Muscle of arm (tissue), 14 donors: ENCODE measurements at places on chromosomes 12 and 14.

GRCh38 chr12:7144414-7145120, 14.4 kb downstream of the CLSTN3 start:
- DNase-seq: peak; percentile 32

- DNase-seq: no peak
These were observed 312.6 kb downstream of the NELL2 start for GRCh38 chr12:44563486-44563885.

DNA sequence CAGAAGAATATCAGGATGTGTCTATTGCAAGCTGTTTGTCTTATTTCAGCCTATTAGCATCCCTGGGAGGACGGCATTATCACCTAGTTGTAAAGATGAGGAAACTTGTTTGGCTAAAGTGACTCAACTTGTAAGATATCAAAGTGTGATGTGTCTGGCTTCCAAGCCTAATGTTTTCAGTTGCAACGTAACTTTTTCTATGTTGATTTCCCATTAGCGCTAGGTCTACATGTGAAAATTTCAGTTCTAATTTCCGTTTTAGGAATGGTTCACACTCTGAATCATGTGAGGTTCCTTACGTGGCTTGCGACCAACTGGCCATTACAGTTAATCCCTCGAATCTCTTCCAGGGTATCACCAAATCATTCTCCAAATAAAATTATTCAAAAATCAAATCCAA, 58.0 kb downstream of the LLPH start:
- no peak for DNase-seq

- DNase-seq: no peak
These were observed 49.5 kb downstream of the SLC2A13 start for GRCh38 chr12:40056373-40056772.

DNA sequence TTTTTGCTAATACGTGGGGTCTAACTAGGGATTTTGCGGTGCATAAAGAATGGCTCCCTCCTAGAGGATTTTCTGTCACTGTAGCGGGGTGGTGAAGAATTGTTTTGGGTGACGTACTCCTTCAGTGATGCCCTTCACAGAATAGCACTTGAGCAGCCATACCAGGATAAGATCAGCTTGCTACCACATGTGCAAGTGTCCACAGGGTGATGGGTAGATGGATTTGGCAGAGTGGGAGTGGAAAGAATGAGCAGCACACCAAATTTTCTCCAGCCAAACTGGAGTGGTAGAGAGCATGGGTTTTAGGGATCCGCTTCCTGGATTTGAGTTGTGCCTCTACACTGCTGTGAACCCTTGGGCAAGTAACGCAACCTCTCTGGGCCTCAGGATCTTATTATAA, 2.3 kb downstream of the TCP11L2 start:
- DNase-seq: no peak

GRCh38 chr12:132137483-132138125, 6.5 kb downstream of the DDX51 start:
- DNase-seq: no peak

DNA sequence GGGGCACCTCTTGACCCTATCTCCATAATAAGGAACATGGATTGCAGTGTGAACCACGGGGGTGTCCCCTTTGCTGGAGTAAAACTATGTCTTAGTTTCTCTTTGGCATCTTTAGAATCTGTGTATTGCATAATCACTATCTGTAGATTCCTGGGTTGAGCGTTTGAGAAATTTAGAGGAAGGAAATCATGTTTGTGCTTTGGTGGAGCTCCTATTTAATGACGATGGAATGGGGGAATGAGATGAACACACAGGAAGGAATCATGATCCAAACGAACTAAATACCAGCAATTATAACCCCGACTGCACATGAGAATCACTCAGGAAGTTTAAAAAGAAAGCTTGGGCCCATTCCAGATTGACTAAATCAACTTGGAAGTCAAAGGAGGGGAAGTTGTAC, 1.3 kb upstream of the MYG1 start:
- no peak for DNase-seq

GRCh38 chr14:67926821-67927220, 107.2 kb downstream of the RAD51B start:
- no peak for DNase-seq

- no peak for DNase-seq
These were observed 43.0 kb downstream of the SRRM4 start for GRCh38 chr12:119024356-119024755.

- DNase-seq: no peak
These were observed 14.8 kb downstream of the ELK3 start for GRCh38 chr12:96208801-96209549.

DNA sequence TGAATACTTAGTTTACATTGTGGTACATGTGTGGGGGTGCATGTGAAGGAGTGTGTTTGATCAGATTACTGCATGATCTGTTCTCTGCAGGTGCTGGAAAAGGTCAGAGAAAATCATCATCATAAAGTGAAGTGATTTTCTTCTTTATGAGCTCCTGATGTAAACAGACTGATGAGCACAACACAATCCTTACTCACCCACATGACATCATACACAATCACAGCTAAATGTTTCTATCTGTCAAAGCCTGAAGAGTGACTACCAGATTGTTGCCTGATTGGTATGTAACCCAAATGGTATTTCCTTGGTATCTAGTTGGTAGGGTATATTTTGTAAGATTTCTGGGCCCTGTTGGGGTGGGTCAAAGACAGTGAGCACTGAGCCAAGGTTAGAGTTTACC, 270.8 kb downstream of the FOXG1 start:
- no peak for DNase-seq

- DNase-seq: no peak
These were observed 25.2 kb downstream of the SRGAP1 start for GRCh38 chr12:63869656-63870055.

DNA sequence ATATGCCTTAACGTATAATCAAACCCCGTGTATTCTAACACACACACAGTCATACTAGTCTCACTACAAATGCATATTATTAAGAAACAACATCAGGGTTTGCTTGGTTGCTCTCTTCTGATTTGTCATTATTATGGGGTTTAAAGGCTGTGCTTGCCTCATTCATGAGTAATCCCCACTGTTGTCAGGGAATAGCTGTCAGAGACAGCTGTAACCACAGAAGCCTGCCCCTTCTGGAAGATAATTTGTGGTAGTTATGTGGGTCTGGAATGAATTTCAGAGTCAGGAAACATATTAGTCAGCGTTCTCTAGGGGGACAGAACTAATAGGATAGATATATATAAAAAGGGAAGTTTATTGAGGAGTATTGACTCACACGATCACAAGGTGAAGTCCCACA, 456.9 kb upstream of the TMEM132C start:
- peak; percentile 56 for DNase-seq

- DNase-seq: peak; percentile 92
These were observed 13.1 kb downstream of the ASIC1 start for GRCh38 chr12:50070314-50071060.

GRCh38 chr12:81668475-81668874, 90.7 kb downstream of the PPFIA2 start:
- no peak for DNase-seq

- no peak for DNase-seq
These were observed 50.5 kb upstream of the DACT1 start for GRCh38 chr14:58587271-58587670.

DNA sequence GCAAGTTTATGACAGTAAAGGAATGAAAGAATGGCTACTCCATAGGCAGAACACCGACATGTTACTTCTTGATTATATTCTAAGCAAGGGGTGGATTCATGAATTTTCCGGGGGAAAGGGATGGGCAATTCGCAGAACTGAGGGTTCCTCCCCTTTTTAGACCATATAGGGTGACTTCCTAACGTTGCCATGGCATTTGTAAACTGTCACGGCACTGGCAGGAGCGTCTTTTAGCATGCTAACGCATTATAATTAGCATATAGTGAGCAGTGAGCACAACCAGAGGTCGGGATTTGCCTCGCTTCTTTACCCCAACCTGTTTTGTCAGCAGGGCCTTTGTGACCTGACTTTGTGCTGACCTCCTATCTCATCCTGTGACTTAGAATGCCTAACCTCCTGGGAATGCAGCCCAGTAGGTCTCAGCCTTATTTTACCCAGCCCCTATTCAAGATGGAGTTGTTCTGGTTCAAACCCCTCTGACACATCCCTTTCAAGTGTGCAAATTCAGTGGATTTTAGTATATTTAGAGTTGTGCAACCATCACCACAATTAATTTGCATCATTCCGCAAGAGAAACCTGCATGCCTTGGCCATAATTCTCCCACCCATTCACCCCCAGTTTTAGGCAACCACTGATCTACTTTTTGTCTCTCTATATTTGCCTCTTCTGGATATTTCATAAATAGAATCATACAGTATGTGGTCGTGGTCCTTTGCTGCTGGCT, 27.4 kb downstream of the PALS1 start:
- no peak for DNase-seq

DNA sequence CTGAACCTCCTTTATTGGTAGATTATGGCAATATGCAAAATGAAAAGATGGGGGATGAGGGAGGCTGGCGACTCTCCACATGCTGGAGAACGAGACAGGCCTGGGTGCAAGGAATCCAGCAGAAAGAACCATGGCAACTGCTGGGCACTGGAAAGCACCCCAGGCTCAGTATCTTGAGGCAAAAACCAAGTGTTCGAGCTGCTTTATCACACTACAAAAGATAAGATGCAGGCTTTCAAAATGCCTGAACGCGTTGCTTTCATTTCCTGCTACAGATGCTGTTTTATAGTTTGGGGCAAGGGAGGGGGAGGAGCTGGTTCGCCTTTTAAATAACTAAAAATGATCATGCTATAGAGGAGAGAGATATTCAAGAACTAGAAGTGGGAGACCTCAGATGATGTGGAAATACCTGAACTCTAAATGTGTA, 38.9 kb downstream of the NIN start:
- no peak for DNase-seq

- peak; percentile 61 for DNase-seq
These were observed 9.9 kb downstream of the UBC start for GRCh38 chr12:124904306-124905098.

DNA sequence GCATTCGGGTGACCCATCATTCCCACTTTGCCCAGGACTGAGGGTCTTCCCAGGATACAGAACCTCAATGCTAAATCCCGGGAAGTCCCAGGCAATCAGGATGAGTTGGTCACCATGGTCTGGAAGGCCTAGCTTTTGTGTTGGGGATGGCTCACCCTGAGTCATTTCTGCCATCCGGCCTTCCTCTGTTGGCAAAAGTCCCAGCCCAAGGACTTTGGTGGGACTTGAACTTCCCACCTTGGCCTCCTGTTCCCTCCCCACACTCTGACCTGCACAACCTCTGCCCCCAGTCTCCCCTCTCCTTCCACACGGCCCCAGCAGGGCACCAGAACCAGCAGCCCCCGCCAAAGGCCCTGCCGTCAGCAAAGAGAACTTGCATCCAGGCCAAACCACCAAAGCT, 24.6 kb upstream of the NCOR2 start:
- no peak for DNase-seq

GRCh38 chr12:76006028-76006925, 25.3 kb downstream of the PHLDA1 start:
- DNase-seq: no peak

DNA sequence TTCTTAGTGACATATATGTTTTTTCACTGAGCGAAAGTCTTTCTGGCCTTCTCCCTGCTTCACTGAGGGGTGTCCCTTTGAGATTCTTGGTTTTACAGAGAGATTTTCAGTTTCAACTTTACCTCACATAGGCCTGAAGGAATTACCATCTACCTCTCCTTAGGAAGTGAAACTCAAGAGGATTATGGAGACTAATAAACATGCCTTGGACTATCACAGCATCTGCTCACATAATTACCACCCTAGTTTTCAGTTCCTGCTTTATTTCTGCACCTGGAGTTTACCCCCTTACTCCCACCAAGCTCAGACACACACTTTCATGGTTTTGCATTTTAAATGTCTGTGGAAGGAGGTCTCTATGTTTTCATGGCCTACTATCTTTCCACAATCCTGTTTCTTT, 118.3 kb upstream of the SCAF11 start:
- DNase-seq: no peak

DNA sequence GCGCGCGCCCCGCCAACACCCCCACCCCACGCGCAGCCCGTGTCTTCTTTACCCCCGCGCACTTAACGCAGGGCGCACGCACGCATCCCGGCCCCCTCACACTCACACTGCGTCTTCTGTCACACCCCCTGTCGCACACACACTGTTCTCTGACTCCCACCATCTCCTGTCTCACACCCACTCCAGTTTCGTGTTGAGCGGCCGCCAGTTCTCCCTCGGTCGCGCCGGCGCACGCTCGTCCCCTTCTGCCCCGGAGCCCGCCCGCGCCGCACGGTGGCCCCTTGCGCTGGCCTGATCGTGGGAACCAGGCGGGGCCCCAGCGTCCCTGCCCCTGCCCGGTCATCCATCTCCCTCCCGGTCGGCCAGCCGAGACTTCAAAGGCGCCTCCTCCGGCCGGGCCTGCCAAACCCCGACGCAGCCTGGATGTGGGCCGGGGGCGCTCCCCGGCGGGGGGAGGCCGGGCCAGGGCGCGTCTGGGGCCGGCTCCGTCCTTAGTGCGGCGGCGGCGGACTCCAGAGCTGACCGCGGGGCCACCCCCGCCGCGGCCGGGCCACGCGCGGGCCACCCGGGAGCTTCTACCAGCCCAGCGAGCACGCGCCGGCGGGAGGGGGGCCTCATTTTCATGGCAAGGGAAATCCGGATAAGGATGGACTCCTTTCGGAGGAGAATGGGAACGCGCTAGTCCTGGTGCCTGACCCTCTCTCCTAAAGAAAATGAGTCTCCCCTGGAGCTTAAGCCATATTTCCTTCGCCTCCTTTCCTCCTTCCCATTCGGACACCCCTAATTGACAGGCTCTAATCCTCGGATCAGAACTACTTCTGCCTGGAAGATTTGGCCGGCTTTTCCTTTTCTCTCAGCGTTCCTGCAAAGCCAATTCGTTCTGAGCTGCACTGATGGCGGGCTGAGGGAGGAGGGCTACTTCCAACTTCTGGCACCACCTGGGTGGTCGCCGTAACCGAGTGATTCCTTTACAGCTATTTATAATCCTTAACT, 82.0 kb upstream of the HMGA2 start:
- peak; percentile 43 for DNase-seq

- no peak for DNase-seq
These were observed 9.8 kb downstream of the PRIMA1 start for GRCh38 chr14:93778453-93778852.

DNA sequence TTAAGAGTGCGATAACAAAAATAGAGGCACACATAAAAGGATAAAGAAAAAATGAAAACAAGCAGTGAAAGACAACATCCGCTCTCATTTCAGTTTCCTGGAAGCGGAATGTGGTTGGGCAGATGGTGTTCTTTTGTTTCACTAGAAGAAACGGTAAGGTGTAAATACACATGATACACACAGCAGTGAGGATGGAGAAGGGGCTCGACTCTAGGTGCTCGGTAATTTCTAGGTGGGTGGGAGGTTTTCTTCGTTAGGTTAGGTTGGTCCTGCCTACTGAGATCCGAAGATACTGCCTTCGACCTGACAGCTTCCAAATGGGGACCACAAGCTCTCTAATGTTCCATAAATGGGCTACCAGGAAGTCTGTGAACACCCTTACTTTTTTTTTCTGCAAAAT, 1082.5 kb downstream of the BCL11B start:
- DNase-seq: no peak

GRCh38 chr14:96345669-96346068, 17.5 kb downstream of the ATG2B start:
- no peak for DNase-seq

DNA sequence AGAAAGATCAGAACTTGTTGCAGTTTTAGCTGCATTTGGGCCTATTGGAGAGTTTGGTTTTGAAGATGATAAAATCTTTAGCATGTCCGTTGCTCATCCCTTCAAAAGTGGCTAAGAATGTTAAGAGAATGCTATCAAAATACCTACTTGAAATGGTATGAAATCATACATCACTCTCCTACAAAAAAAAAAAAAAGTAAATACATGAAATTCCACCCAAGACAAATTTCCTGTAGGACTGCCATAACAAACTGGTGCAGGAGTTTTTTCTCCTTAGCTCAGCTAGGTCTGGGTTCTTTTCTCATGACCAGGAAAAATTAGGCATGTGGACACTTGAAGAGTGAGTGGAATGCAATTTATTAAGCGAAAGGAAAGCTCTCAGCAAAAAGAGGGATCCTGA, 15.9 kb upstream of the FAR2 start:
- no peak for DNase-seq
